Suprapubic skin (tissue), 4 donors: ENCODE measurements at places on chromosomes 4 and X. TPM values are rescaled to one million over a fixed set of nuclear protein-coding genes. Genes with fewer than 3 reads are reported as not detected.

The DSPP gene
- not detected for total RNA-seq

The ADH4 gene
- total RNA-seq = not detected

The SNX12 gene
- 41.0 TPM for total RNA-seq

The FDCSP gene
- not detected for total RNA-seq

The DMP1 gene
- total RNA-seq = not detected

The PAGE2B gene
- not detected for total RNA-seq

The IGSF1 gene
- 0.08 TPM for total RNA-seq

The TLR3 gene
- total RNA-seq = 4.5 TPM

The ANOS1 gene
- total RNA-seq = 7.5 TPM

The TMSB4X gene
- total RNA-seq = 1,466 TPM

The ACSL4 gene
- 45.9 TPM for total RNA-seq

The FAM50A gene
- 16.2 TPM for total RNA-seq

The DCTD gene
- total RNA-seq = 32.7 TPM

The TTC29 gene
- not detected for total RNA-seq

The NUDT6 gene
- 8.1 TPM for total RNA-seq

The ATP1B4 gene
- not detected for total RNA-seq

The CACNA1F gene
- 0.21 TPM for total RNA-seq

The NALF2 gene
- total RNA-seq = 0.10 TPM

The IL13RA2 gene
- total RNA-seq = not detected

The MTNR1A gene
- total RNA-seq = not detected

The RPS6KA6 gene
- 3.1 TPM for total RNA-seq
